ENCODE measurements at places on chromosomes 3 and 15.
A peak's percentile ranks its signal among the peaks of the same experiment; 100 is the strongest.

DNA sequence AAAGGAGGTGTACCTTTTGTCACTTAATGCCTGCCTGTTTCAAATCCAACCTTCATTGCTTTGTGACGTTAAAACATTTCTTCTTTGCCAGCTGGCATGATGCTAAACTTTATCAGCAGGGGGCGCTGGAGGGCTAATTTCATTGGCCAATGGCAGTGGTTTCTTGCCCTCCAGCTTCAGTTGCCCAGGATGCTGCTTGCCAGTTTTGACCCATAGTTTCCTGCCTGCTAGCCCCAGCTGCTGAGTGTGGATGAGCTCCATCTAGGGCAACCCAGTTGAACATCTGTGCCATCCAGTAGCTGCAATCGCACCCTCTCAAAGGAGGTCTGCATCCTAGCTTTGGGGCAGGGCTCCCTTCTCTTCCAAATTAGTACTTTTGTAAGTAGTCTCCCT is 22.1 kb downstream of the ACKR2 start:
- DNase-seq = peak; percentile 25

DNA sequence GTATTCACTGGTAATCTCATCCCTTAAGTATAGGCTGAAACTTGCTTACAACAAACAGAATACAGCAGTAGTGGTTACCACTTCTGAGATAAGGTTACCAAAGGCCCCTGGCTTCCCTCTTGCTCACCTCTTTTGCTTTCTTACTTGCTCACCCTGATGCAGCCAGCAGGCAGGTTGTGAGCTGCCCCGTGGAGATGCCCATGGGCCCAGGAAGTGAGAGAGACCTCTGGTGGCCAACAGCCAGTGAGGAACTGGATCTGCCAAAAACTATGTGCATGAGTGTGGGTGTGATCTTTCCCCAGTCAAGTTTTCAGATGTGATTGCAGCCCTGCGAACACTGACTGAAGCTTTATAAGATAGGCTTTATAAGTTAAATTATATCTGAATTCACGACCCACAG is 48.7 kb downstream of the NMNAT3 start:
- DNase-seq = peak; percentile 2

GRCh38 chr3:2536575-2536974 is 437.9 kb downstream of the CNTN4 start:
- DNase-seq = no peak

DNA sequence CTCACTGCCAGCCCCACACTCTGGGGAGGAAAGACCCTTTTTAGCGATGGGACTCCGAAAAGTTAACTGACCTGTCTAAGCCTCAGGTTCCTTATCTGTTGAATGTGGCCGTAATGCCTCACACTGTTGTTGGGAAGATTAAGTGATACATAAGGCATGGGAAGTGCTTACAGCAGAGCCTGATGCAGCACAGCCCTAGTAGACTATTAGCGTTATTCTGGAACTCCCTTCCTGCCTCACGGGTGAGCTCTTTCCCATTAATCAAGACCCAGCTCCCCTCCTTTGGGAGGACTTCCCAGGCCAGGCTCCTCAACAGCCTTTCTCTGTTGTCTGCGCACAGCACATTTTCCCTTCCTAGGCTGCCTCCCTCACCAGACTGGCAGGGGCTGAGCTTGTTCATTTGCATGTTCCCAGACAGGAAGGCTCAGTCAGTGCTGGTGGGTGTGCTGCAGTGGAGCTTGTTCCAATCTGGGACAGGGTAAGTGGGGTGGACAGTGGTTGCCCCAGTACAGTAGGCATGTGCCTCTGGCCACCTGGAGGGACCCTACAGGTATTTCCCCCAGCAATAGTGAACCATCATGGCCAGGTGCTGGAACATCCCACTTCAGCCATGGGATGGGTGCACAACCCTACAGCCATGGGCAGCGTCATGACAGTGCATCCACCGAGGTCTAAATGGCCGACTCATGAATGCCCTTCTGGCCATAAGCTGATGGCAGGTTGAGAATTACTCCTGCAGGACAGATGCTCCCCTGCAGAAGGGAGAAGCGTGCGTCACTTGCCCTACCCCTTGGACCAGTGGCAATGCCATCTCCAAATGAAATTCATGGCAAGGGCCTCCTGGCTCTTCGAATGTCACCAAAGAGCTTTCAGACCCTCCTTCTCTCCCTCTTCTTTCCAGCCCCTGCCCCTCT is 5.8 kb upstream of the PSTPIP1 start:
- no peak for DNase-seq

DNA sequence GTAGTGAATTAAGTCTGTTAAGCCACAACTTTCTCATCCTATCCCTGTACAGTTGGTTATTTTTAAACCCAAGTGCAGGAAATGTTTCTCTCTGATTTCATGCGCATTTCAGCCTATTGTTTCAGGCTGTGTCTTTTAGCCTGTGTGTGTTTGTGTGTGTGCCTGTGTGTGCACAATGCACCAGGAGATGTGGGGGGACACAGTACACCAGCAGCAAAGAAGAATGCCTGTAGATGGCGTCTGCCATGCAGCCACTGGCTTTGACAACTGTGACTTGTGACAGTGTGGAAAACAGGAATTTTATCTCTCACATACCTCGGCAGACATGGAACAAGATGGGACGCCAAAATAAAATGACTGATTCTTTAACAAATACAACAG is 43.6 kb upstream of the PLXNA1 start:
- no peak for DNase-seq

- no peak for DNase-seq
Observed at GRCh38 chr15:73711526-73711925, 27.3 kb downstream of the CD276 start.

DNA sequence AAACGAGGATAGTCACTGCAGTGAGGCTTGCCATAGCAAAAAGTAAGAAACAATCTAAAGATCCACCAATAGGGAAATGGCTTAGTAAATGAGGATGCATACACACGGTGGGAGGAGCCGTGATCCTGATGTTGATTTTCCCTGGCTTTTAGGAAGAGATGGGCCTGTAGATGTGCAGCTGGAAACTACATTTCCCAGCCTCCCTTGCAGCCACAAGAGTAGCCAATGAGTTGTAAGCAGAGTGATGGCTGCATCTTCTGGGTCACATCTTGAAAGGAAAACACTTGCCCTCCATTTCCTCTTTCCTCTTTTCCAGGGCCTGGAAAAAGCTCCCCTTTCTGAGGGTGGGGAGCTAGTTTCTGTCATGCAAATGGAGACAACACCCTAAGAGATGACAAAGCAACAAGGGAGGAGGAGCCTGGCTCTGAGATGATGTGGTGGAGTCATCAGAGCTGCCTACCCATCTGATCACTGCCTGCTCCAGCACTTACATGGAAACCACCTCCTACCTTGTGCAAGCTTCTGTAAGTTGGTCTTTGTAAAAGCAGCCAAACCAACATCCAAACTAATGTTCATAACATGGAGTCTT is 139.1 kb downstream of the TLE3 start:
- DNase-seq = no peak

- DNase-seq = no peak
Observed at GRCh38 chr3:23740517-23740965, 65.2 kb upstream of the UBE2E1 start.

DNA sequence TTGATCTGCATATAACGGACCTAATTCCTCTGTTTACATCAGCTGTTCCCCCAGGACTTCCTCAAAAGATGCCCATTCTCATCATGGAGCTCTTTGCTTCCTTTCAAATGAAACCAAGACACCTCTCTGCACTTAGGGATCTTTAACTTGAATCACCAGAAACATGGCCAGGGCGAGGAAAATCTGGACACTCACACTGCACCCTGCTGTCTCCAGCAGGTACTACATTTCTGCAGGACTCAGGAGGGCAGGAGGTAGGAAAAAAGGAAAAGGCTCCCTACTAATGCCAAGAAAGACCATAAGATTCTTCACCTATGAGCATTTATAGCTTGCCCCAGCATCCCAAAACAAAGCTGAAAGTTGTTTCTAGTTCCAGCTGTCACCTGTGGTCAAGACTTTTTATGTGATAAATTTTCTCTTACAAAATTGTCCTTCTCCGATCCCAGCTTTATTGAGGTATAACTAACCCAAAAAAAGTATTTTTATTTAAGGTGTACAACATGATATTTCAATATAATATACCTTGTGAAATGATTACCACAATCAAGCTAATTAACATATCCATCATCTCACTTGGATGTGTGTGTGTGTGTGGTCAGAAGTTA is 87.3 kb upstream of the C15orf61 start:
- DNase-seq = peak; percentile 59

DNA sequence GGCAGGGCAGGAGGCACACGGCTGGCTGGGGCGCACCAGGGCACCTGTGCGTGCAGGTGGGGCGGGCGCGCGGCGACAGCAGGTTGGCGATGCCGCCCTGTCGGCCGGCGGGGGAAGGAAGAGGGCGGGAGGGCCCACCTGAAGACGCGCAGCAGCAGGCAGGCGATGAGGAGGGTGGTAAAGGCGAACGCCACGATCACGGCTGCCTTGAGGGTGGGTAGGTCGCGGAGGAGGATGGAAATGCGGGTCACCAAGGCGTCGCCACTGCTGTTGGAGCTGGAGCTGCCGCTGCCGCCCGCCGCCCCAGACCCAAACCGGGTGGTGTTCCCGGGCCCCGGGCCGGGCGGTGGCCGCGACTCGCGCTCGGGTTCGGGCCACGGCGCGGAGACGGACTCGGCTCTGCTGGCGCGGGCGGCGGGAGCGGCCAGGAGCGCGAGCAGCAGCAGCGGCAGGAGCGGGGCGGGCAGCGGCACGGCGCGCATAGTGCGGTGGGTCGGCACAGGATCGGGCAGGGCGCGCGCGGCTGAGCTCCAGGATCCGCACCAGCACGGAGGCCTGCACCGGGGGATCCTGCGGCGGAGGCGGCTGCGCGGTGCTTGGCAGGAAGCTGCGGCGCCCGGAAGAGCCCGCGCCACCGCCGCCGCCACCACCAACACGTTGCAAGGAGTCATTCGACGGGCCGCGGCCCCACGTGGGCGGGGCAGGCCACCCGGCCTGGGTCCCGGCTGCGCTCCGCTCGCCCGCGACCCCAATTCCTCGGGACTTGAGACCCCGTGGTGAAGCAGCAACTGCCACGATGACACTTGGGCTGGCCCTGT is at the start of gene FAM174B:
TSS of gene FAM174B (minus strand) at position 598 of the 818 bp plus-strand sequence.
- DNase-seq = no peak

- DNase-seq = peak; percentile 68
Observed at GRCh38 chr3:155308831-155309230, 15.3 kb upstream of the STRIT1 start.

DNA sequence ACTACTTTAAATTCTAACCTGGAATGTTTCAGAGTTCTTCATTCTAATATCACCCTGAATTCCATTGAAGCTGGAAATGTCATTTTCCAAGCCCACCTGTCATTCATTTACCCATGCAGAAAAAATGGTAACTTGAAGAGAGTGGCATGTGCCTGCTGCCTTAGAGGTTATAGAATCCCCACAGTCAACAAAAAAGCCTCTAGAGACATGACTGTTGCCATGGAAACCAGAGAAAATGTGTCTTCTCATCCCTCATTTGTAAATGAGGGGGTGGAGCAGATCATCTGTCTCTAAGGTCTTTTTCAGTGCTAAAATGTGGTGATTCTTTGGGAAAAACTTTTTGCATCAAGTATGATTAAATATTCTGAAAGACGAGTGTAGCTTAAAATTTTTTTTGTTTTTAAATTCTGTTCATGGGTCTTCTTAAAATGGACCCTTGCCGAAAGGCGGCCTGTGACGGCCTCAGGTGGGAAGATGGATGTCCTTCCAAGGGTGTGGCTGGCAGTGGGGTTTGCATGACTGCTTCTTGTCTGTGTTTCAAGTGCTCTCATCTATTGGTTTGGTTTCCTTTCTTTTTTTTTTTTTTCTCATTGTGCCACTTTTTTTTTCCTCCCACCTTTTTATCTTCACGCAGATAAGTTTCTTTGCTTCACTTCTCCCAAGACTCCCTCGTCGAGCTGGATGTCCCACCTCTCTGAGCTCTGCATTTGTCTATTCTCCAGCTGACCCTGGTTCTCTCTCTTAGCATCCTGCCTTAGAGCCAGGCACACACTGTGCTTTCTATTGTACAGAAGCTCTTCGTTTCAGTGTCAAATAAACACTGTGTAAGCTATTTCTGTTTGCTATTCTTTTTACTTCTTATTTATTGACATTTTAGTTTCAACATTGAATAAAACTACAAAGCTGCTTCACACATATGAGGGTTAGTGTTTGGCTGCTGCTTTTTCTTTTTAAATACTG is 23.0 kb downstream of the TPM1 start:
- no peak for DNase-seq

GRCh38 chr3:133592843-133593242 is 19.4 kb downstream of the CDV3 start:
- no peak for DNase-seq
